Effector CD4-positive, alpha-beta T cell (primary cell): ENCODE measurements at places on chromosomes 16 and 17.

- DNase-seq, result no peak
These were observed 16.7 kb downstream of the GLYR1 start for GRCh38 chr16:4830408-4830807.

DNA sequence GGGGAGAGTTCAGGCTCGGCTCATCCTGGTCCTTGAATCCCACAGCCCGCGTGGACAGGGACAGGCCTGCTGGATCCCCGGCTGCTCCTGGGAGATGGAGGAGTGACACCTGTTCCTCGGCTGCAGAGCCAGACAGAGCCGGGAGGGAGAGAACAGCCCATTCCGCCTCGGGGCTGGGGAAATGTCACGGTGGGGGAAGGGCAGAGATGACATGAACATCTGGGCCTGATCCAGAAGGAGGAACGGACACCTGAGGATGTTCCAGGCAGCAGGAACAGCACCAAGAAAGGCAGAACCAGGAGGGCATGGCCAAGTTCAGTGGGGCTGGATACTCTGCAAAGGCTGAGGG, 2.1 kb downstream of the ZNF764 start:
- DNase-seq, result no peak

GRCh38 chr16:79415983-79416640, 184.4 kb downstream of the MAF start:
- no peak for DNase-seq

DNA sequence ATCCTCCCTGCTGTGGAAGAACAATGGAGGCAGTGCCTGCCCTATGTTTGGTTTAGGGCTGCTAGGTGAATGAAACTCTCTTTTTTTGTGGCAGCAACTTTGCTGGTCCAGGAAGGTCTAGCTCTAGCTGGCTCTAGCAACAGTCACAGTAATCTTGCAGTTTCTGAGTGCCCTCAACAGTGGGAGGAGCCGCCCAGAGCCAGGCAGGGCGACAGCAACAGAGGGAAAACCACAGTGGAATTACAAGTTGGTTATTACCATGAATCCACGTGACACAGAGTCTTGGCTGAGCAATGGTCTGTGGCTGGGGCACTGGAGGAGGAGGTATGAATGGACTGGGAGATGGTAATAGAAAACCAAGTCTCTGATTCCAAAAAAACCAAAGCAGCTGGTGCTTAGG, 10.3 kb downstream of the HSPB9 start:
- DNase-seq, result no peak

DNA sequence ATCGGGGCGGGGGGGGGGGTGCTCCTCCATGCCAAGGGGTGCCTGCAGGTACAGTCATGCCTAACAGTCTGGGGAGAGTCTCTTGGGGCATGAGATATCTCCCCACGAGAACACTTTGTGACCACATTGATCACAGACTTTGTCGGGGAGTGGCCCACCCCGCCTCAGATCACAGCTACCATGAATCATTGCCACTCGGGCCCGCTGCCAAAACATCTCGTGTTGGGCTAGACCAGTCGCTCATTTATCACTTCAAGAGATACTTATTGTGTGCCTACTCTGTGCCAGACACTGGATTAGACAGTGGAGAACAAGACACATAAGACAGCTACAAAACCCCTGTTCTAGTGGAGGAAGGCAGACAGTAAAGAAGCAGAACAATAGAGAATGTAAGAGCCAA, 72.6 kb downstream of the CLEC16A start:
- DNase-seq, result no peak

DNA sequence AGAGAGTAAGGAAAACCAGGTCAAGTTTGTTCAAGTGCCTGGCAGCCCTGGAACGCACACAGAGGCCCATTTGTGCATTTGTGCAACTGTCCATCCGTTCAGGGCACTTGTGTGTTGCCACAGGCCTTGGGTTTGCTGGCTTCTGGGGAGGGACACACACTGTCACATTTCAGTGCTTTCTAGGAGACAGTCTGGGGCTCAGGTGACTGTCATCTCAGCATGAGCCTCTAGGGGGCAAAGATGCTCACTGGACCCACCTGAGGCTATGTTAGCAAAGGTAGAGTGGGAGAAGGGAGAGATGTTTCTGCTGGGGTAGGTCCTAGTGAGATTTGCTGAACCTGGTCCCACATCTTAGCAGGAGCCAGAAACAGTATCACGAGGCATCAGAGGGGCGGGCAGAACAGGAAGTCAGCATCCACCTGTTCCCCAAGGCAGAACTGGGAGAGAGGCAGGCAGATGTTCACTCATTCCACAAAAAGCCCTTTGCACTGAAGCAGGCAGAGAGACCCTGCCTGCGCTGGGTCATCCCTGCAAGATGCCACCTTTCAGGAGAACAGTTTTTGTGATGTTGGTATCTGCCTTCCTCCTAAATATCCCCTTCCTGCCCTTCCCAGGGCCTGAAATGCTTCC, 48.5 kb downstream of the RAI1 start:
- peak; percentile 46 for DNase-seq

DNA sequence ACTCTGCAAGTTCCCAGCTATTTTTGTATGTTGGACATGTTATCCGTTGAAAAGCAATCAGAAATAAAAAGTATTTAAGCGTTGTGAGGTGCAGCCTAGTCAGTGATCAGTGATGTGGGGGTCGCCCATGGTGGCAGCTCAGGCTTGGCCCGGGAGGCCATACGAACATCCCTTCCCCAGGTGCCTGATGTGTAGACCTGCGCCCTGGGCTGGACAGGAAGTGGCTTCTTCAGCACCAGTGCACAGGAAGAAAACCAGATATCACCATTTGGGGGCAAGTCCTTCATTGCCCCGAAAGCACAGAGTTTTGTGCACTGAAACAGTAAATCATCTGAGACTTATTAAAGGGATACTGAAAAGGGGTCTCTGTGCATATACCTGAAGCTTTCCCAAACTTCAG, 98.9 kb downstream of the SOCS1 start:
- no peak for DNase-seq

- no peak for DNase-seq
These were observed 117.4 kb downstream of the IRF8 start for GRCh38 chr16:86016201-86016965.

DNA sequence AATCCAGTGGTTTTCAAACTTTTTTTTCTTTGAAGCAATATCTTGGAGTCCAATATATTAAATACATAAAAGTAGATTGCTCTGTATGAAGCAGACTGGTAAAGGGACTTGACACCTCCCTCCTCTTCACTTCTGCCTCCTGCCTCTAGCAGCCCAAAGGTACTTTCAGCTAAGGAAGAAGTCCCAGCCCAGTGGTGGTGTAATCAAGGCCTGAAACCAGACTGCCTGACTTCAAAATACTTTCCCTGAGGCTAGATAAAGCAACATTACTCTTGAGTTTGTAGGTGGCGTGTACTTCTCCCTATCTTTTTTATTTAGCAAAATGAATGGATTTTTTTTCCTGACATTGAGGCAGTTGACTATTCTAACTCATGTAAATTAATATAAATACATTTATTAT, 122.4 kb upstream of the TMEM97 start:
- DNase-seq, result no peak

DNA sequence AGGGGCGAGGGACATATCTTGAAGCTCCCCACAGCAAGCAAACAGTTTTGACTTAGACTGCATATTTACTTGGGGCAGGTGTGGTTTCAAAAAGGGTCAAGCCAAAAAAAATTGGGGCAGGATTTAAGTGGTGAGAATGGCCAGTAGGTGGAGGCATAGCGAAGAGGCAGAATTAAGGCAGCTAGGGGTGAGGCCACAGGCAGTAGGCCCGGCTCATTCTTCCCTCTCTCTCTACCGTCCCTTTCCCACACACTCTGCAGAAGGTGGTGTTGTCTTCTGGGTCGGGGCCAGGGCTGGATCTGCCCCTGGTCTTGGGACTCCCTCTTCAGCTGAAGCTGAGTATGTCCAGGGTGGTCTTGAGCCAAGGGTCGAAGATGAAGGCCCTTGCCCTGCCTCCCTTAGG, 2.6 kb downstream of the SHBG start:
- DNase-seq, result no peak

DNA sequence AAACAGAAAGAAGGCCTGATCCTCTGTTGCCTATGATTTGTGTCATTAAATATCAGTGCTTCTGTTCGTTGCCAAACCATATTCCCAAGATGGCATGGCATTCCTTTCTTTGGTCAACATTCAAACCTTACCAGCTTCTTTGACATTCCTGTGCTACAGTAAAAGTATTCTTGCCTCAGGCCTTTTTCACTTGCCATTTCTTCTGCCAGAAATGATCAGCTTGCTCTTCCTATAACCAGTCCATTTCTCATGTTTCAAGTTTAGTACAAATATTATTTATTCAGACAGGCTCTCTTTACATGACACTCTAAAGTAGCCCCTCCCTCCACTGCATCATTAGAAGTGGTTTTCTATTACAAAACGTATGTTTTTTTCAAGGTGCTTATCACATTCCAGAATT, 278.3 kb downstream of the KCNJ2 start:
- no peak for DNase-seq

DNA sequence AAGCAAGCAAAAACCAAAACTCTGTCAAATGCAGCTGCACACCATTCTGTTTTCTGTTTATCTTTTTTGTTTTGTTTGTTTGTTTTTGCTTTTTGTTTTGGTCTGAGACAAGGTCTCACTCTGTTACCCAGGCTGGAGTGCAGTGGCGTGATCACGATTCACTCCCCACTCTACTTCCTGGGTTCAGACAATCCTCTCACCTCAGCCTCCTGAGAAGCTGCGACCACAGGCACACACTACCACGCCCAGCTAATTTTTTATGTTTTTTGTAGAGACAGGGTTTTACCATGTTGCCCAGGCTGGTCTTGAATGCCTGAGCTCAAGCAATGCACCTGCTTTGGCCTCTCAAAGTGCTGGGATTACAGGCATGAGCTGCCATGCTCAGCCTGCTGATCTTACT, 19.3 kb upstream of the SLFN13 start:
- DNase-seq, result no peak

DNA sequence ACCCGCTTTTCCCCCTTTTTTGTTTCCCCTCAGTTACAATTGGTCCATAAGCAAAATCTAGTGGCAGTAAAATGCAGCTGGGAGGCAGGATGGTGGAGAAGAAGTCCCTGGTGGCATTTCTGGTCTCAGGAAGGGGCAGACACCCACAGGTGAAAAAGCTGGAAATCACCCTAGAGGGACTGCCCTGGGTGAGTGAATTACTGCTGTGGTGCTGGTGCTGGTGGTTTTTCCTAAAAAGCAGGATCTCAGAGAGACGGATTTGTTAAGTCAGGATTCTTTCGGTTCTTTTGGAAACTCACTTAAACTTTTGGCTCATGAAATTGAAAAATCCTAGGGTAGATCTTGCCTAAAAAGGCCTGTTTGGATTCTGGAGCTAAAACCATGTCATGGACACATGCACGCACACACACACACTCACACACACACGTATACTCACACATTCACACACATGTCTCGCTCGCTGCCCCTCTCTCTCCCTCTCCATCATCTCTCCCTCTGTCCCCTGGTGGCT, 65.8 kb downstream of the NKD1 start:
- DNase-seq, result no peak

GRCh38 chr16:72317446-72317845, 145.5 kb upstream of the PMFBP1 start:
- DNase-seq, result no peak

DNA sequence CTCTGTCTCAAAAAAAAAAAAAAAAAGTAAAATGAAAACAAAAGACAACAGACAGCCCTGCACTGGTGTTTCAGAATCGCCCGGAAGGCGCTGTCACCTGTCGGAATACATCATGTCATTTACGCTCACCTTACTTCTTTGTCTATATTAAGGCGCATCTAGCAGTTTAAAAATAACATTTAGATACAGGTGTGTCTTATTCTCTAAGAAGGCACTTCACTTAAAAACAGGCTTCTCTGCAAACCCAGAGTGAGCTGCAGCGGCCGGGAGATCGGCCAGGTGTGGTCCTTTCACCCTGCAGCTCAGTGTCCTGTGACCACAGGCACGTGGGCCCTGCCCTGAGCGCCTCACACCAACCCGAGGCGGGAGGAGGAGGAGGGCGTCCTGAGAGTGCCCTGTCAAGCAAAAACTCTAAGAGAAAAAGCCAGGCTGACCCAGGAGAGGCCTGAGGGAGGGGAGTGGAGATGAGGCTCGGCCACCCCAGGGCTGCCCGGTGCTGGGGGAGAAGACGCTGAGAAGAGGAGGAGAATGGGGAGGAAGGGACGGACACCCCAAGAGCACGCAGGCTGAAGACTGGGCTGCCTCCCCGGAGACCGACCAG, 3.3 kb upstream of the LMF1 start:
- DNase-seq, result no peak

- DNase-seq, result no peak
These were observed 933 bp upstream of the SNN start for GRCh38 chr16:11667221-11667823.

DNA sequence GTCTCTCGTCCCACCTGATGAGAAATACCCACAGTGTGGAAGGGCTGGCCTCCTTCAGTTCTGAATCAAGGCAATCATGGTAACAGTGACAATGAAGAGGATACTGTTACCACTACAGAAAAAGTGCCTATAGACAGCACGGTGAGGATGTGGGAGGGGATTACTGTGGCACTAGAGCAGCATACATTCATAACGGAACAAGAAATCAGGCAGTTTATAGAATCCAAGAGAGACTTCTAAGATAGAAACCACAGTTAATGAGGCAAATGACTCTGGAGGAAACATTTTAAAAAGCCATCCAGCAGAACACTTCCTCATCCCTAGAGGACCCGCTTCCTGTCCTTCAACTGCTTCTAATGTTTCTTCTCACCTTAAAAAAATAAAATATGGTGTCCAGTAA, 2.7 kb downstream of the RUSF1 start:
- DNase-seq, result no peak

DNA sequence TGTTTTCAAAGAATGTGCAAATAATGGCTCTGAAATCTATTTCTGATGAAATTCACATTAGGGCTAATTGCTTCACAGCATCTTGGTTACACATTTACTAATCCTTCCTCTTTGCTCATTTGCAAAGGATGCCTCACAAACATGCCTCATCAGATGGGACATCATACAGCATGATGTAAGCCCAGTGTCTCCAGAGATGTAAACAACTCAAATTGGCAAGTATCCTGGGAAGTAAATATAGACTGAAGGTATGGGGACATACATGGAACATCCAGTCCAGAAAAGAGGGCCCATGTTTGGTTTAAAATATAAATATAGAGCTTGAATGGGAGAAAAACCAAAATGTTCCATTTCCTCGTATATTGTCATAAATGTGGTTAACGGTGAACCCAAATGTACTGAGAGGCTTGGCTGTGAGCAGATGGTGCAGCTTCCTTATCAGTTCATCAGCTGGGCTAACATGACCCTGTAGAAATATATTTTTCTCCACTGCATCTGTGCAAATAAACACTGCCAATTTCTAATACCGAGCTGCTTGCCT, 142.9 kb upstream of the NUDT7 start:
- no peak for DNase-seq

GRCh38 chr17:16988749-16989229, 16.9 kb upstream of the TNFRSF13B start:
- no peak for DNase-seq
